ENCODE measurements at places on chromosomes 6 and 20. TPM values are rescaled to one million over a fixed set of nuclear protein-coding genes. Genes with fewer than 3 reads are reported as not detected.

RBBP8NL gene
- total RNA-seq: not detected

RING1 gene
- 41.8 TPM for total RNA-seq

BNIP5 gene
- total RNA-seq: not detected

GRCh38 chr20:45154183-45154582 lies 20.5 kb upstream of the PI3 start:
- no peak for DNase-seq

DNA sequence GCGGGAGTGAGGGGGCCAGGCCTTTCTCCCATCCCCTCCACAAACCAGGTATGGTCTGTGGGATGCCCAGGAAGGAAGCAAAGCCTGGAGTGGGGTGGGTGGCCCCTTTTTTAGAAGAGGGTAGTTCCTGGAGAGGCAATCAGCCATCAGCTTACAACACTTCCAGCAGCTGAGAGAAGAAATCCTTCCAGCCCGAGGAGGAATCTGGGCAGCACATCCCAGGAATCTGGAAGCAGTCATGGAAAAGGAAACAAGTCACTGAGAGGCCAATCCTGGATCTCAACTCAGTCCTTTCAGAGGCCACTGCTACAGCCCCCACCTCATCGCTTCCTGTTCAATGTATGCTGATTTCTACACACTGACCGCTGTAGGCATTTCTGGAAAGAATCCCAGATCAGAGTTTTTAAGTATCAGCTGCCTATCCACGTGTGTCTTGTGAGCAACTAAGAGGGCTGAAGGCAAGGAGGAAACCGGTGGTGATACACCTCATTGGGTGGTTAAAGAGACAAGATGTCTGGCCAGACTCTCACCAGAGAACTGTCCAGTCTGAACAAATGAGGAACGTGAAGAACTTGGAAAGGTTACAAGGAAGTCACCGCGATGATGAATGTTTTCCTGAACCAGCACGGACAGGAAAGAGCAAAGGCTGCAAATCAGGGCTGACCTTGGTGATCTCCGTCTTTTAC lies 92.9 kb upstream of the SHLD1 start:
- no peak for DNase-seq

DNA sequence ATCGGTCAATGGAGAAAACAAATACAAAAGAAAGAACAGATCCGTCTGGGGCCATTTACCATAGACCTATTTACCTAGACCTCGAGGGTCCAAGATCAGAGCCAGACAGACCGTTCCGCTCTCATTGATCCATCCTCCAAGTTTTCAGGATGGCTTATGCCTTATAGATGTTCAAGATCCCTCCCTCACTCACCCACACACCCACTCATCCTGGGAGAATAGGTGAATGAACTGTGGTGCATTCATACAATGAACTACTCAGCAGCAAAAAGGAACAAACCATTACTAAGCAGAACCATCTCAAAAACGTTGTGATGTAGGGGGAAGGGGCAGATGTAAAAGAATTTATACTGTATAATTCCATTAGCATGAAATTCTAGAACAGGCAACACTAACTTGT lies 125.1 kb upstream of the RREB1 start:
- no peak for DNase-seq

GRCh38 chr6:79984261-79984660 lies 20.2 kb upstream of the TTK start:
- no peak for DNase-seq

VIP gene
- total RNA-seq: not detected

FOXS1 gene
- total RNA-seq: not detected

PTK6 gene
- total RNA-seq: 0.31 TPM

SIRPB1 gene
- total RNA-seq: 6.5 TPM

GRCh38 chr6:113396730-113397129 lies 460.4 kb upstream of the MARCKS start:
- no peak for DNase-seq

- DNase-seq: no peak
Observed at GRCh38 chr6:132244744-132245143, 156.5 kb downstream of the MOXD1 start.

GRCh38 chr20:20815711-20816455 lies 103.4 kb upstream of the RALGAPA2 start:
- DNase-seq: no peak

DNA sequence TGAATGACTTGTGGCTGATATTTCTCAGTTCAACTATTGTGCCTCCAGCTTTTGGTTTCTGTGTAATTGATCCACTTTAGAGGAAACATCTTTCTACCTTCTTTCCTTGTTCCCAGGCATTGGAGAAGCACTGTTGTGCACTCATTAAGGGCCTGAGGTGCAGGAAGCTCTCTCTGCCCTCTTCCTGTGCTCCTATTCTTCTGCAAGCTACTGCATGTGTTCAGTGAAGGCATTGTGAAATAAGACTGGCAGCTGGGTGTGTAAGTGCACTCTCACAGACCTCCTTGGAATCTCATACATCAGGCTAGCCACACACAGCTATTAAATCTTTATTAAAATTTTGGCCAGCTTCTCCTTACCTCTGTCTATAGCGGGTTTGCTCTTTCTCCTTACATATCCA lies 177.8 kb downstream of the OGFRL1 start:
- no peak for DNase-seq

GRCh38 chr6:103925317-103925716 lies 934.4 kb downstream of the HACE1 start:
- no peak for DNase-seq

DNA sequence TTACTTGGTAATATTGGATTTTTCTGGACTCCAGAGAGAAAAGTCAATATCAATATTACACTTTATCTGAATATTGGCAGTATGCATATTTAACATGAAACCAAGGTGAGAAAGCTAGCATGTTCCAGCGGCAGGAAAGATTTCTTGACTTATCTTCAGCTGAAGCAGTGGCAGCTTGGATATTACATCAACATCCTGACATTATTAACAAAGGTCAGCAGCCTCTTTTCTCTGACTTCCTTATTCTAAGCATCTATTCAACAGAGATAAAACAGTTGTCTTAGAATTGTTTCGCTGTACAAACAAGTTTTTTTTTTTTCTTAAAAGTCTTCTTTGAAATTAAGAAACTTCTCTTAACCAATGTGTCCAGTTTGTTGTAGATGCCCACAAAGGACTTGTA lies 11.8 kb downstream of the DCBLD1 start:
- no peak for DNase-seq

DNA sequence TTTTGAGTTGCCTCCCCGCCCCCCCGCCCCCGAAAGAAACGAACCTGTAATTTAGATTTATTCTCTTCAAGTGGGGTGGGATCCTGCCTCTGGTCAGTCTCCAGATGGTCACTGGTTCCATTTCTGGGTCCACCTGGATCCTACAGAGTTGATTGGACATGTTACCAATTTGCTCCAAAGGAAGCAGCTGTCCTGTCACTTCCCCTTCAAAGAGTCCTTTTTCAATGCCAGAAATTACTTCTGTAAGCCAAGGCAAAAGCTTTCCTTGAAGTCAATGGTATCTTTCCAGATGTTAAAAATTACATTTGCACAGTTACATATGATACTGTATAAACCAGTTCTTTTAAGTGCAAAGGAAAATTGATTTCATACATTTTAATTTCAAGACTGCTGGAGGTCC lies 12.0 kb upstream of the ANKRD60 start:
- DNase-seq: no peak

LPA gene
- total RNA-seq: not detected

- DNase-seq: no peak
Observed at GRCh38 chr20:54144847-54145414, 28.9 kb downstream of the CYP24A1 start.

- no peak for DNase-seq
Observed at GRCh38 chr6:33508935-33509926, 54.9 kb downstream of the ZBTB9 start.

- DNase-seq: no peak
Observed at GRCh38 chr6:164926686-164927085, 382.7 kb downstream of the C6orf118 start.

- DNase-seq: no peak
Observed at GRCh38 chr20:25313593-25313992, 65.7 kb downstream of the PYGB start.

DOK5 gene
- not detected for total RNA-seq

Data from activated naive CD8-positive, alpha-beta T cell treated with anti-CD3 and anti-CD28 coated beads, Interleukin-2, amount 10 ng/mL, durations not matched to agents 7 days and 5 days (primary cell).